ENCODE measurements at places on chromosomes 13 and 19. TPM values are rescaled to one million over a fixed set of nuclear protein-coding genes. Genes with fewer than 3 reads are reported as not detected.

The FGF9 gene
- 0.26 TPM for total RNA-seq

The SYCN gene
- total RNA-seq = not detected

The SIGLEC14 gene
- total RNA-seq = not detected

The DNAJC15 gene
- total RNA-seq = 25.7 TPM

The ZNF77 gene
- 4.6 TPM for total RNA-seq

The CLDND2 gene
- not detected for total RNA-seq

The OXGR1 gene
- total RNA-seq = not detected

Measured in articular chondrocyte of knee joint (primary cell).